NCI-H510A treated with DMSO at 0.1 percent for 48 hours (cell line): ENCODE measurements at places on chromosomes 2 and 18.

DNA sequence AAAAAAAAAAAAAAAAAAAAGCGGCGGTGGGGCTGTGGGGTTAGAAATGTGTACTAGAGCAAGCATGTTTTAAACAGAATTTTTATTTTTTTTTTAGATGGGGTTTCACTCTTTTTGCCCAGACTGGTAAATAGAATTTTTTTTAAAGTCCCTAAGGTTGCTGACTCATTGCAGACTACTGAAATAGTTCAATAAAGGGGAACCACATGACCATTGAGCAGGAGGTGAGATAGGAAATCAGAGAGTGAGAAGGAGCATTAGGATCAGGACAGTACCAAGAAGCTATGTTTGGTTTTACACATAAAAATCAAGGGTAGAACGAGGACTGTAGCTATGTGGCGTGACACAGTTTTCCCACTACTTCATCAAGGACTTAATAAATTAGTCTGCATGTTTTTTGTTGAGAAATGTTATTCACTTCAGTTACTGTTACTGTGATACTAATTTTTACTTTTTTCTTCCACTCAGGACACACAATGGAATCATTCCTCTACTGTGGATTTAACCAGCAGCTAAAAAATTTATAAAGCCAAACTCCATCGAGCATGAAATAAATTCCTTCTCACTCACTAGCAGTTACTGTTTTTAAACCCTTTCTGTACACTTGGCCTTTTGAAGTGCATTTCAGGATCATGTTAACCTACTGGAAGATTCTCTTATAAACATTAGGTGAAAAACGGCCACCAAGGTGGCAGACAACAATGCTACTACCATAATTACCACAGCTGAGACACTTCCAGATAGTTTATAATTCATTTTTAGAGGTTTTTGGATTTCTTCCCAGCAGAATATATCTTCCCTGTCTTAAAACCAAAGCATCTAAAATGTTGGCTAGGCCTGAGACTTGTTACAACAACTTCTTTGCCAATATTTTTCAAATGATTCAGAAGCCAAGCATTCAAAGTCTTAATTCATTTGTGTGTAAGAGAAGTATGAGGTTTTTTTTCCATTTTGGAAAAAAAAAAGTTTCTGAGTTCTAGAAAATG lies 33.2 kb downstream of the LAMA1 start:
- DNase-seq, result no peak

DNA sequence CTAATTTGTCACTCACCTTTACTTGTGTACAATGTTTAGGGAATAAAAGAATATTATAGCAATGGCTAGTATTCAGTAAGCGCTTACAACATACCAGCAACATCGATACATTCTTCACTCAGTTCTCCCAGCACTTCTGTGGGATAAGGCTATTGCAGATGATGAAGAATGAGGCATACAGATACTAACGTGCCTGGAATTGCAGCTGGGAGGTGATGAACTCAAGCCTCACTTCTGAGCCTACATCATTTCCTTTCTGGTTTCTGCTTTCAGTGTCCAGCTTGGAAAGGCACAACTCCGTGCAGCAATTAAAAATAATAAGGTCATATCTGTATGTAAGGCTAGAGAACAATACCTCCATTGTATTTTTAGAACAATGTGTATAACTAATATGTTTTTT lies 95.4 kb upstream of the AQP4 start:
- DNase-seq, result no peak

GRCh38 chr18:41244591-41245037 lies 710.4 kb upstream of the PIK3C3 start:
- DNase-seq, result no peak

DNA sequence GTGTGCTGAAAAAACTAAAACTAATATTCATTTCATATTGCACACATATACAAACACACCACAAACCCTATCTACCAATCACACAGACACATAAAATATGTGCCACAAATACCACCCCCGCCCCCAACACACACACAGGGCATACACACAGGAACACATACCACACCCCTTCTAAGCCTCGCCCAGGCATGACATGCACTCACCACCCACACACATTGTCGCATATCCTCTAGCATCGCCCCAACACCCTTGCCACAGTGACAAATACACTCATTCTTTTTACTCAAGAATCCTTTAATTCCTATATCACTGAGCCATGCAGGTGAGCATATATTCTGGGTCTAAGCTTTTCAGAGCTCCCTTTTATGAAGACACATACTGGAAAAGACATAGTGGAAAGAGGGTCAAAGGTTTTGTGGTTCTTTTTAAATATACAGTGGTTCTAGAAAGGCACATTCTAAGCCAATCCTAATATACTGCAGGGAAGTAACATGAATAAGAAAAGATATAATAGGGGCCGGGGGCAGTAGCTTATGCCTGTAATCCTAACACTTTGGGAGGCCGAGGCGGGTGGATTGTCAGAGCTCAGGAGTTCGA lies 24.5 kb upstream of the LCLAT1 start:
- DNase-seq, result no peak

DNA sequence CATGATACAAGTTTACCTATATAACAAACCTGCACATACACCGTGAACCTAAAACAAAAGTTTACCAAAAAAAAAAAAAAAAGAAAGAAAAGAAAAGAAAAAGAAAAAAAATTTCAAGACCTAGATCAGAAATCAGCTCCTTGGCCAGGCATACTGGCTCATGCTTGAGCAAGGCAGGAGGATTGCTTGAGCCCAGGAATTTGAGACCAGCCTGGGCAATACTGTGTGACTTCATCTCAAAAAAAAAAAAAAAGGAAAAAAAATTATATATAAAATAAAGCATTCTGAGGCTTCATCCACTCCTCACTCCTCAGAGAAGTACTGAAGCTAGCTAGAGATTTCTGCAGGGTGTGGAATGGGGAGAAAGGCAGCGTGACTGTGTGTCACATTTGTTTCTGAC lies 11.8 kb upstream of the PROC start:
- no peak for DNase-seq

GRCh38 chr2:204669382-204669781 lies 124.1 kb downstream of the PARD3B start:
- DNase-seq, result no peak
